Kidney tubule cell (primary cell): ENCODE measurements at places on chromosomes 7 and 10.

- peak; percentile 92 for DNase-seq
These were observed 20.6 kb upstream of the WASL start for GRCh38 chr7:123769371-123769770.

DNA sequence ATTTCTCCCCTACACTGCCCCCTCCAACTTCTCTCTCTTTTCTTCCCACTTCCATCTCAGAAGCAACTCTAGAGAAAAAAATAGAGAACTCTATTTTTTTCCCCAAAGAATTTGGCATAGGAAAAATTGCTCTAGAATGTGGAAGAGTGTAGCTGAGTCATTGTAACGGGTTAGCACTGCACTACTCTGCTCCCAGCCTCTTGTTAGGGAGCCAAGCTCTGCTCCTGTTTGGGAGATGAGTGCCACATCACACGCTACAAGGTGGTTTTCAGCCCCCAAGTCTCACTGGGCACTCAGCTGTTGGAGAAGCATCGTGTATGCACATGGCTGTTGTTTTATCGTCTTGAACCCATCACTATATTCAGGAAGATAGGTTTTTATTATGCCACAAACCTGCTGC, 136.4 kb downstream of the BMPER start:
- DNase-seq, result no peak

DNA sequence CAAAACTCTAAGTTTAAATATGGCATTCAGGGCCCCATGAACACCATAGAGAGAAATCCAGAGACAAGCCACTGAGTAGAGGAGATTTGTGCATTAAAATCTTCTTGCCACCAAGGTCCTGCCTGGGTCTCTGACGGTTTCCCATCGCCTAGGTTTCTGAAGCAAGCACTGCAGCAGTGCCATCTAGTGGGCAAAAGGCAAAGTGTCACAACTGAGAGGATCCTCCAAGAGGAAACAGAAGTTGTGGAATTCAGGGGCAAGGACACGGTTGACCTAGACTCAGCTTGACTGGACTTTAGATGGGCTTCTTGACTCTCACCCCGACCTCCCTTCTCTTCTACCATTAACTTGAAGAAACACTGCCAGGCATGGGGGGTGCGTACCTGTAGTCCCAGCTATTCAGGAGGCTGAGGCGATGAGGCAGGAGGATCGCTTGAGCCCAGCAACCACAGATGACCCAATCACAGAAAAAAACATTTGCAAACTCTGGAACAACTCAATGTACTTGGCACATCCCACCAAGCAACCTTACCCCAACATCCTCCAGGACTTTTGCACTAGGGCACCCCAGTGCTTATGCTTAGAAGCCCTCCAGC, 604.1 kb downstream of the GALNT17 start:
- peak; percentile 58 for DNase-seq

GRCh38 chr7:151822541-151823181, 54.3 kb downstream of the PRKAG2 start:
- no peak for DNase-seq

DNA sequence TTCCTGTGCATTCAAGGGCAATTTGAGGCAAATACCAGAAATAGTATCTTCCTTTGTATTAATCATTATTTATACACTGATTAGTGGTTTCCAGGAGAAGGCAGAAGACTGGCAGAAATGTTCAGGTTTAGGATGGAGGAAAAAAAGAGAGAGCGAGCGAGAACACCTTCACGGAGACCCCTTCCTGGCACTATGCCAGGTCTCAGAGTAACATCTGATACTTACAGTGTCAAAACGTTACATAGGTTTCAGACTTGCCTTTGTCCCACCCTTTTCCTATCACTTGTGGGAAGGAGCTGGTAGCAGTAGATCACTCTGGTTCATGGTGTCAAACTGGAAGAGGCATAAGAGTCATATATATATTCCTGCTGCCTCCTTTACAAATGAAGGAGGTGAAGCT, 652 bp downstream of the OR2A12 start:
- DNase-seq, result no peak

DNA sequence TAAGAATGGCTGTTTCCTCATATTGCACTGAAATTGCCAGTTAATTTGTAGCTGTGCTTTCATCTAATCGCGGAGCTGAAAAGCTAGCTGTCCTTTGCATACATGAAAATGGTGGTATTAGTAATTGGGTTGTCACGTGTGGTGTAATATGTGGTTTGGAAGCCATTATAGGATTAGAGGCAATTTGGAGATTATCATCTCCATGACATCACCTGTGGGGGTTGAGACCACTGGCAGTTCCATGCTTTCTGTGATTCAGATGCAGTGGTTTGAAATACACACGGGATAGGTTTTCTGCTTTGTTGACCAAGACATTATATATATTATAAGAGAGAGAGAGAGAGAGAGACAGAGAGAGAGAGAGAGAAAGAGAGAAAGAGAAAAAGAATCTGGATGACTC, 180.8 kb downstream of the RAB11FIP2 start:
- DNase-seq, result no peak

- no peak for DNase-seq
These were observed 73.3 kb downstream of the MCU start for GRCh38 chr10:72765051-72765745.

DNA sequence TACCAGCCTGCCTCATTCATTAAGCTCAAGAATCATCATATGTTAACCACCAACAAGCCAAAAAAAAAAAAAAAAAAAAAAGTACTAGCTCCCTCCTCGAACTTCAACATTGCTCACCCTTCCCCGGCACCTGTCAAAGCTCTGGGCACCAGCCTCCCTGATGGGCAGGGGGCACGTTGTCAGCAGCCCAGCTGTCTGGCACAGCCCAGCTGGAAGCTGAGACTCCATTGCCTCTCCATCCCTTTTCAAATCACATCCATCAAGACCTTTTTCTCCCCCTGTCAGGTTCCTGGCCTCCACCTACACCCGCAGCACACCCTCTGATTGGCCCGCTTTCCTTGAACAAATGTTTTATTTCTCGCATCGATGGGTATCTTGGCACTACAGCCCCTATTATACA, 913.3 kb upstream of the AUTS2 start:
- DNase-seq, result no peak

DNA sequence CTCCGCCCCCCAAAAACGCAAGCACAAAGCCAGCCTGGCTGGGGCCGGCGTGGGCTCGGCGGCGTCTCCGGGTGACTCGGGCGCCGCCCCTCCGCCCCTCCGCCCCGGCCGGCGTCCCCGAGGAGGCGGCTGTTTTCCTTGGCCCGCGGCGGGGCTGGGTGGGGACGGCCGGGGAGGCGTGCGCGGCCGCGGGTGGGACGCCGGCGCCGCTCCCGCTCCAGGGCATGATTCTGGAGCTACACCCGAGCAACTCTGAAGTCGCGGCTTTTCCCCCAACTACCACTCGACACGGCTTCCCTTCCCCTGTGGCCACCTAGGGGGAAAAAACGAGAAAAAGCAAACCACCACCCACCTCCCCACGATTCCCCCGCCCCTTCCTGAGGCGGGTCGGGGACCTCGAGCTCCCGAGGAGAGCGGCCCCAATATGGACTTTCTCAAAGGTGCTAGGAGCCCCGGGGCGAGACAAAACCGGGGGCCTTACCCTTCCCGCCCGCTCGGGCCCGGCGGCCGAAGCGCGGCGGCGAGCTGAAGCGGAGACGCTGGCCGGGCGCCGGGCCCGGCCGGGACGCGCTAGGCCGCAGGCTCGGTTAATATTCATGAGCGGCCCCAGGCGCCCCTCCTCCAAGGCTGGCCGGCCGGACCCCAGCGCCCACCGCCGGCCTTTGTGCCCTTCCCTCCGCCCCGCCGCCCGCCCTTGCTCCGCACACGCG, 856 bp downstream of the ARHGAP21 start:
- peak; percentile 61 for DNase-seq

DNA sequence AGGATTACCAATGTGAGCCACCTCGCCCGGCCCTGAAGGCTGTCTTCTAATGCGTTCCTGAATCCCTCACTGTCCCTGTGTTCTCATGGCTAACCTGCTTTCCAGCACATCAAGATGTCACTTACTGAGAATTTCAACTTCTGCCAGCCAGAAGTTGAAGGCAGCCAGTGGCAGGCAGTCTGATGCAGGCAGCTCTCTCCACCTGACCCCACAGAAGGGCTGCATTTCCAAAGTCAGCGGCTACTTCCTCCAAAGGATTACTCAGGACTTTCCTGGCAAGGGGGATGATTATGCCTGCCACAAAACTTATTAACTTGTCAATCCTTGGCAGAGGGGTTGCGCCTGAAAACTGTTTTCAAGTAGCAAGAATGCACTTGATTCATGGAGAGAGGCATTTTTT, 1219.4 kb downstream of the TYW1 start:
- DNase-seq, result peak; percentile 76

- DNase-seq, result no peak
These were observed 62.1 kb upstream of the LYZL2 start for GRCh38 chr10:30691639-30692015.

GRCh38 chr10:3169271-3169670, 3.3 kb downstream of the PITRM1 start:
- no peak for DNase-seq

DNA sequence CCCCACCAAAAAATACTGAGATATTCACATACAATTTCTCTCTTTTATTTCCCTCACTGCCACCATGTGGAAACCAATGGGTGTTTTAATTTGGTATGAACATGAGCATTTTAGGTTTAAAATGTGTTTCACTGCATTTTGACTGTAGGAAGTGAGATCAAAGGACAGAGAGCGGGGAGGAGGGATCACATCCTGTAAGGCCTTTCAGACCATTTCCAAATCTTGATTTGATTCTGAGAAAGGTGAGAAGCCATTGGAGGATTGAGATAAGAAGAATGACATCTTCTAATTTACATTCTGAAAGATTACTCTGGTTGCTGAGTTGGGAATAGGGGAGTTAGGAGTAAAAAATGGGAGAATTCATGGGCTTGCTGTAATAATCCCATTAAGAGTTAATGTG, 42.5 kb downstream of the GPR141 start:
- DNase-seq, result no peak

GRCh38 chr7:127890726-127891125, 140.5 kb downstream of the LRRC4 start:
- peak; percentile 37 for DNase-seq

DNA sequence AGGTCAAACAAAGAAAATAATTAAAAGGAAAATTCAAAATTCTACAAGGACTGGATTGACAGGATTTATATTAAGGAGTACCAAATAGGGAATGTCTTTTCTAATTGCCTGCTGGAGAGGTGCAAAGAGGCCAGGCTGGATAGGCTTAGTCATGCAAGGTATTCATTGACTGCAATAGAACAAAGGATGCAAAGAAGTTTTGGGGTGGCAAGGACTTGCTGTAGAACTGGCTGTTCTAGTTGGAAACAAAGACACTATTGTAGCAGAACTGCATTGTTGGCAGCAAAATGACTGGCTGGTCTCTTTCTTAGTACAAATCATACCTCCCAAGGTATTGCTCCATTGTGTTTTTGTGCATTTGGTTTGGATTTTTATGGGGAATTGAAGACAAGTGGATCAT, 10.1 kb downstream of the ITGB8 start:
- peak; percentile 69 for DNase-seq

DNA sequence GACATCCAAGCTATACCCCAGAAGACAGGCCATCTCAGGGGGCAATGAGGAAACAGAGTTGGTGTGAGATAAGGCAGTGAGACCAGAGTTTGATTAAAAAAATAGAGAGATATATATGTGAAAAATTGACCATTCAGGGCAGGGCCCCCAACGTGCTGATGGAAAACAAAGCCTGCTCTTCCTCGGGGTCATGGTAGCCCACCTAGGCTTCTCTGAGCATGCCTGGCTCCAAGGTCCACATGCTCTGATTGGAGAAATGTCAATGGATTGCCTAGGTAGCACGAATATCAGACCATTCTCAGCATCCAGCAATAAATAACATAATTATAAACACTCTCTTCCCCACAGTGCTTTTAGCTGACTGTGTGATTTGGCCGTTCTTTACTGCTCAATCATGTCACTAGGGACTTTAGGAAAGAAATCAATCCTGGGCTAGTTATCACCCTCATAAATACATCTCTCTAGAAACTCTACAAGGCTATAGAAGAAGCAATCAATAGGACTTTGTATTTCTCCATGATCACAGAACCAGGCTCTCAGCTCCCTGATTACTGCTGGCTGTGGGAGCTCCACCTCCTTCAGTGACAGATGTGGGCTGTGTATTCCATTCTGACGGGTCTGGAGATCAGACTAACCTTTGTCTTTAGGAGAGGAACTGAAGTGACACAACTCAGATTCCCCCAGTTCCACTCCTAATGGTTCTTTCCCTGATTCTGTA, 766.4 kb downstream of the GRID1 start:
- DNase-seq, result no peak

- DNase-seq, result peak; percentile 66
These were observed 2.0 kb upstream of the HEPACAM2 start for GRCh38 chr7:93228302-93228701.

DNA sequence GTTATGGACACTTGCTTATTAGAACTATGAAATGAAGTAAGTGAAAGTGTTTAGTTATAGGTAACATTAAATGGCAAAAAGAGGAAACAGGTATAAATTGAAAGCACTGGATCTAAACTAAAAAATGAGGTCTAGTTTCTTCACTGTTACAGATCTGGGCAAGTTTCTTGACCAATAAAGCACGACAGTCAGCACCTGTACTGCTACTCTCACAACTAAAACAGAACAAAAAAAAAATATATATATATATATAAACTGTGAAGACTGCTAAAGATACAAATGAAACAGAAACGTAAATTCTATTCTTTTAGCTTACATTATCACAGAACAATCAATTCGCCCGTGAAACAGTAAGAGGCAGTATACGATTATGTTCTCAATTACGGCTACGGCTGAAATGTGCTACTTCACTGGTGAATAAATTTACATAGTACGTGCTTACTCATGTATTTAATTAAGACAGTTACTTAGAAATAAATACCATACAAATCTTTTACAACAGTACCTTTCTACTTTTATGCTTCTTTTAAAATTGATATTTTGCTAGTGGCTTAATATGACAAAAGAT, 4.2 kb downstream of the AHR start:
- DNase-seq, result peak; percentile 43

GRCh38 chr10:29280488-29280840, 8.4 kb upstream of the LYZL1 start:
- no peak for DNase-seq

DNA sequence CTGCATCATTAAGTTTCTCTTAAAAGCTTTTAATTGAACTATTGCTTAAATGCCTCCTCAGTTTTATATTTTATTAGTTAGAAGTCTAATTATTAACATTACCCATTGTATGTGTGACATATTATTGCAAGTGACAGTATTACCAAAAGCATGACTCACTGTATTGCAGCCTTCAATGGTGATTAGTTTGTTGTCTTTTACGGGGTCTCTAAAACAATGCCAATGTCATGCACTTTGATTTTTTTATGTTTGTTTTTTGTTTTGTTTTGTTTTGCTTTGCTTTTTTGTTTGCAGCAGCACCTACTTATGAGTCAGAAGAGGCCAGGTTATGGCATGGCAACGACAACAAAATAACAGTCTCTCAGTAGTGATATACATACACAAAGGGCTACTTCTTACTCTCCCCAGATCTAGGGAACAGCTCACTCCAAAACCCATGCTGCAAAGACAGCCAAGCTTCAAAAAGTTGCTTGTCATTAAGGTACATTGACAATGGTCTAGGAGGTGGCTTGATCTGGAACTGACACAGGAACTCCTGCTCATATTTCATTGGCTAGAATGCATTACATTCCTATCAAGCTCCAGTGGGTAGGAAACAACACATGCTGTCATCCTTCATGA, 293.7 kb upstream of the POM121L12 start:
- DNase-seq, result peak; percentile 23
